ENCODE measurements at places on chromosomes 3 and 15.

- no peak for DNase-seq
Measured at GRCh38 chr15:83844742-83845141, 190.8 kb downstream of the ADAMTSL3 start.

DNA sequence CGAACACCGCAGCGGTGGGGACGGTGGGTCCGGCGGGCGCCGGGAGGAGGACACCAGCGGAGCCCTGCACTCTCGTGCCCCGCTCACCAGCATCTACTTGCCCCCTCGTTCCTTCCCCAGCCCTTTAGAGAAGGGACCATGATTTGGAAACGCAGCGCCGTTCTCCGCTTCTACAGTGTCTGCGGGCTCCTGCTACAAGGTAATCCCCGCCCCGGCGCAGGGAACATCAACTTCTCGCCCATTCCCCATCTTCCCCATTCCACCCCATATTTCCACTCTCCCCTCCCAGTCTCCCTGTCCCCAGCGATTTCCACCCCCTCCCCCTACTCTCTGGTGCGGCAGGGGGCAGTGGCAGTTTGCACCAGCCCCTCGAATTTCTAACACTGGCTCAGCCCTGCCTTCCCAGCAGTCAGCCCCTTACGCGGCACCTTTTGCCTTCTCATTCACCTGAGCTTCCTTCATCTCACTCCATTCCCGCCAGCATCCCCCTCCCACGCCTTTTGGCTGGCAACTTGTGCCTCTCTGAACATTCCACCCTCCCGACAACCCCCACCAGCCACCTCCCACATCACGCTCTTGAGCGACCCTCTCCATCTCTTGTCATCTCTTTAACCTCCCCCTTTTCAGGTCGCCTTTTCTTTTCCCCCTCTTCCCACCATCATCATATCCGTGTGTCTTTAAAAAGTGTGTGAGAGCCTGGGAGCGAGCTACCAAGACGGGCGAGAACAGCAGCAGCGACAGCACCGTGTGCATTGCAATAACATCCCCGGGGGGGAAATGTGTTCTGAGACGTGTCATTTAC lies 882 bp downstream of the CADM2 start:
- no peak for DNase-seq

GRCh38 chr3:175288621-175289020 lies 429.5 kb downstream of the NAALADL2 start:
- DNase-seq, result no peak

- DNase-seq, result no peak
Measured at GRCh38 chr3:143247073-143247472, 127.5 kb downstream of the CHST2 start.

DNA sequence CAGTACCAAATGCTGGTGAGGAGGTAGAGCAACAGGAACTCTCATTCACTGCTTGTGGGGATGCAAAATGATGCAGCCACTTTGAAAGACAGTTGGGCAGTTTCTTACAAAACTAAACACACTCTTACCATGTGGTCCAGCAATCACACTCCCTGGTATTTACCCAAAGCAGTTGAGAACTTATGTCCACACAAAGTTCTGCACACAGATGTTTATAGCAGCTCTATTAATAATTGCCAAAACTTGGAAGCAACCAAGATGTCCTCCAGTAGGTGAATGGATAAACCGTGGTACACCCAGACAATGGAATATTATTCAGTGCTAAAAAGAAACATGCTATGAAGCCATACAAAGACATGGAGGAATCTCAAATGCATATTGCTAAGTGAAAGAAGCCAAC lies 139.1 kb upstream of the SLC6A11 start:
- no peak for DNase-seq

DNA sequence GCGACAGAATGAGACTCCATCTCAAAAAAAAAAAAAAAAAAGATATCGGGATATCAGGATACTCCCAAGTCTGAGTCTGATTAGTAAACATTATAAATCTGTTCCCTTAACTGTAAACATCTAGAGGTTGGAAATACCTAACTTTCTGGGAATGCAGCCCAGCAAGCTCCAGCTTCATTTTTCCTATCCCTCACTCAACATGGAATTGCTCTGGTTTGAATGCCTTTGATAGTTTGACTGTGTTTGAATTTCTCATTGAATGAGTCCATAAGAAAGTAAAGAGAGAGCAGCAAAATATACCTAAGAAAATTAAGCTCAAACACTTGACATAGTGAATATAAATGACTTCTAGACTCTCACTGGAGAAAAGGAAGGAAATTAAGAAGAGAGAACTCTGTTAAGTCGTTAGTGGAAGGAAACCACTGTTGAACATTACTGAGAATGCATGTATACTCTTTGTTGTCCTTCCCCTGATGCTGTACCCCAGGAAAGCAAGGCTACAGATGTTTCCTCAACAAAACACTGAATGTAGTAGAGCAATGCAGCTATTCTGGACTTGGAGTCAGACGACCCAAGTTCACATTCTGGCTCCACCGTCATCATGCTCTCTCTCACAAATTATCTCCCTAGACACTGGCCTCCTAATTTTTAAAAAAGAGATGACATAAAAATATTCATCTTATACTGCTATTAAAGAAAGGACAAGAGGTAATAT lies 62.4 kb downstream of the CD200 start:
- no peak for DNase-seq

DNA sequence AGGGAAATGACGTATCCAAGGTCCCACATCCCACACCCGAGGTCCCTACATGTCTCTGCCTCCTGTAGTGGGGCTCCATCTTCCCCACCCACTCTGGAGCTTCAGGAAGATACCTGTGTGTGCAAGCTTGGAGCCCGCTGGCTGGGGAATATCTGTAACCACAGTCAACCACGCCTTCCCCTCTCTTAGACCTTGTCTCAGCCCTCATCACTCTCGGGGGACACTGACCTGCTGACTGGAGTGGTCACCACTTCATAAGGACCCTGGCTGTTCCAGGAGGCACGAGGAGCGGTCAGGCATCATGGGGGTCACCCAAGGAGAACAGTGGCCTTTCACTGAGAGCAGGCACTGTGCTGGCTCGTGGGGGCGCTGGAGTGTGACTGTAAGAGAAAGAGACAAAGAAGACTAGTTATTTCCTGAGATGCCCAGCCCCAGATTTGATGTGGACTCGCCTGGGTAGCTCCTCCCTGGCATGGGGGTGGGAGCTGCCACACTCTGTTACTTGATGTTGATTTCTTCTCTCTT lies 48.6 kb downstream of the CTXND1 start:
- DNase-seq, result no peak

DNA sequence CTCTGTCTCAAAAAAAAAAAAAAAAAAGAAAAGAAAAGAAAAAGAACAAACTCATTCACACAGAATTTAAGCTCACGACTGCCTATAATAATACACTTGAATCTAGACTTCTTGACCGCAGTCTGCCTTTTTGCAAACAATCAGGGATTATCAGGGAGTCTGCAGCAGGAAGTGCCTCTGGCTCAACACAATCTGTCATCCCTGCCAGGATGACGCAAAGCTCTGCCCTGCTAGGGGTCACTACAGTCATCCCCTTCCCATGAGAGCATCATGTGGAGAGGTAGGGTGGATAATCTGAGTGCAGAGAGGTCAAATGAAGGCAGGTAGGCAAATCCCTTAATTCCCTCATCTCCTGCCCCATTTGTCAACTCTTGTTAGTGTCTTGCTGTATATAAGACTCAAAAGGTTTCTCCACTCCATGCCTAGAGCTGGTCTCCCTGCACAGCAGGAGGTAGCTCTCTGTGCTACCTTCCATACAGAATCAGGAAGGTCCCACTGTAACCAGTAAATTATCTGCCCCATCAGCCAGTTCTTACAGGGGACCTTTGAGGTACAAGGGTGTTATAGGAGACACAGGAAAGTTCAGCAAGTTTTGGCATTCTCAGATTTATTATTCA lies 4.2 kb downstream of the UBAP1L start:
- DNase-seq, result no peak

GRCh38 chr3:78634316-78634715 lies 1133.5 kb downstream of the ROBO1 start:
- no peak for DNase-seq

- DNase-seq, result no peak
Measured at GRCh38 chr3:51389423-51390183, 1.5 kb upstream of the RBM15B start.

DNA sequence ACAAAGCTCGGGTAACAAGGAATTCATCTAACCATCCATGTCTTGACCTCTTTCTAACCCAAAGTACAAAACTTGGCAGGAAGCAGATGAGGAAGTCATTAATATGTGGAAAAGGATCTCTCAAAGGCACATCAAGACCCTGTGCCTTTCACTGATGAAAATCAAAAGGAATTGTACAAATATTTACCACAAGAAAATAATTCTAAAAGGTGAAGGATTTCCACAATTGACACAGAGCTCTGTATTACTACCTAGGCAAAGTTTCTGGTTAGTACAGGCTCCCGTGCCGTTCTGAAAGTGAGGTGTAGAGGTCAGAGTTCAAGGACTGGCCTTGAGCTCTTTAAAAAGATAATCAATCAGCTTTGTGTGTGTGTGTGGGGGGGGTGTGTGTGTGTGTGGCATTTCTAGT lies 239.7 kb upstream of the ICE2 start:
- no peak for DNase-seq

- no peak for DNase-seq
Measured at GRCh38 chr3:13408890-13409289, 11.2 kb downstream of the NUP210 start.

GRCh38 chr3:144221761-144222160 lies 250.1 kb downstream of the DIPK2A start:
- DNase-seq, result no peak

GRCh38 chr3:72310419-72311380 lies 525.8 kb upstream of the PROK2 start:
- DNase-seq, result no peak

DNA sequence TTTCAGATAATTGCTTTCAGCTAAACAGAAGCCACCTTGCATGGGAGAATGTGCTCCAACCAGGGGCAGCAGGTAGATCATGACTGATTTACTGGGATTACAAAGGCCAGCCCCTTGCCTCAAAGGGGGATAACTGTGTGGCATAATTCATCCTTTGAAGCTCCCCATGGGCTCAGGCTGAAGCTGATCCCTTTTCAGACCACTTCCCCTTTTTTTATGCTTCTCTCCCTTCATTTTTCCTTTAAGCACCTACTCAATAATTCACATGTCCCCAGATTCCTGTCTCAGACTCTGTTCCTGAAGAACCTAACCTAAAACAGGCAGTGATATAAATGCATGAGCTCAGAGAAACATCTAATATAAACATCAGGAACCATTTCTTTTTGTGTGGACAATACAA lies 8.2 kb upstream of the MYRIP start:
- DNase-seq, result no peak

- DNase-seq, result no peak
Measured at GRCh38 chr3:170809975-170810357, 60.0 kb downstream of the RPL22L1 start.

DNA sequence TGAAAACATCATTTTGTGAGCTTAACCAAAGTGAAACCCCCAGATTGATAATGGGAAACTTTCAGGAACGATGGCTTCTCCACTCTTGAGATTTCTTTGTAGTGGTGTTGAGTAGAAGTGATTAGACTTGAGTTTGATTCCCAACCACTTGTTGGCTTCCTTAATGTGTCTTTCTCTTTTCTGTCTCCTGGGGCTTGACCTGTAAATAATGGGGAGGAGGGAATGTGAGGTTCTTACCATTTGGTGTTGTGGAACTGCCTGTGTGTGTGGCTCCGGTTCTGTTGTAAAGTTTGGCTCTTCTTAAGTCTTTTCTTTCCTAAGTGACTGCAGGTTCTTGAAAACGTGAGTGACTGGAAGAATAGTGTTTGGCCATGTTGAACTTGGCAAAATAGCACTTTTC lies 2.7 kb downstream of the CDV3 start:
- DNase-seq, result no peak

DNA sequence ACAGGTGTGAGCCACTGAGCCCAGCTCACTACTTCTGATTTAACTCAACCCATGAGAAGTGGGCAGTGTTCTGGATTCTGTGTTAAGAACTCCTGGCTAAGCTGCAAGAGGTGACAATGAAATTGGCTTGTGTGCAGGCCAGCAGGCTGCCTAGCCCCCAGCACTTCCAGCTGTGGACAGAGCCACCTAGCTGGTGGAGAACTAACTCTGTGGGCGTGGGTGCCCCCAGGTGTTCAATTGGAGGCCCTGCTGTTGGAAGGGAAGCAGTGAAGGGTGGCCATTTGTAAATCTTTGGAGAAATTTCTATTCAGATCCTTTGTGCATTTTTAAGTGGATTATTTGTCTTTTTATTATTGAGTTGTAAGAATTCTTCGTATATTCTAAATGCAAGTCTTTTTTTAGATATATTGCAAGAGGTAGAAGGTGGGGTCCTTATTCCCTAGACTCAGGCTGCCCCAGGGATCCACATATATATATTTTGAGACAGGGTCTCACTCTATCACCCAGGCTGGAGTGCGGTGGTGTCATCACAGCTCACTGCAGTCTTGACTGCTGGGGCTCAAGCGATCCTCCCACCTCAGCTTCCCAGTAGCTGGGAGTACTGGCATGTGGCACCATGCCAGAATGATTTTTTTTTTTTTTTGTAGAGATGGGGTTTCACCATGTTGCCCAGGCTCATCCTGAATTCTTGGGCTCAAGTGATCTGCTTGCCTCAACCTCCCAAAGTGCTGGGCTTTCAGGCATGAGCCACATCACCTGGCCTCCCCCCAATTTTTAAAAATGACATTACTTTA lies 7.2 kb upstream of the SCAMP5 start:
- DNase-seq, result no peak

- DNase-seq, result no peak
Measured at GRCh38 chr15:68785541-68785940, 35.2 kb downstream of the ANP32A start.

- DNase-seq, result no peak
Measured at GRCh38 chr3:107100137-107100536, 277.1 kb upstream of the CCDC54 start.

DNA sequence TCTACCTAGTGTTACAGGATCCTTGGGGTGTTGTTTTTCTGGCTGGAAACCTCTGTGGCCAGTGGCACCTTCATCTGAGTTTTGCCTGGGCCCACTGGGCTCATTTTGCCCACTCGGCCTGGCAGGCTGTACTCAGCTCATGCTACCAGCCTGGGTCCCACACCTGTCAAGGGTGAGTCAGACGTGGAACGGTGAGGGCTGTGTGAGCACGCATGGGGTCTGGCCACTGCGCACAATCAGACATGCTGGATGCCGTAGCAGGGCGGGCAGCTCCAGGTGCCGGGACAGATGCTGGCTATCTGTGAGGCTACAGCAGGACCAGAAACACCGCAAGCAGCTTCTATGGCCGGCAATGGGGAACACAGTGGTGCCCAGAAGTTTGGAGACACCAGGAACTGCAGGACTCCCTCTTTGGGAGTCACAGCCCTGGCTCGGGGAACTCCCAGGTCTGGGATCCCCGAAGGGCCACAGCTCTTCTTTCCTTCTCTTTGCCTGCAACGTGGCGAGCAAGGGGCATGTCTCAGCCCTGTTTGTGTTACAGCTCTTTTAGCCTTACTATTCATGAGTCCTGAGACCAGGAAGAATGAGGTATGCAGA lies 35.9 kb upstream of the DNAJC13 start:
- no peak for DNase-seq

- no peak for DNase-seq
Measured at GRCh38 chr3:39241561-39241960, 38.3 kb downstream of the CX3CR1 start.

- no peak for DNase-seq
Measured at GRCh38 chr3:106193876-106194275, 325.1 kb upstream of the CBLB start.
